ENCODE measurements at places on chromosomes 3 and 15.

- peak; percentile 37 for DNase-seq
Observed at GRCh38 chr3:194306109-194306686, 44.9 kb downstream of the CPN2 start.

DNA sequence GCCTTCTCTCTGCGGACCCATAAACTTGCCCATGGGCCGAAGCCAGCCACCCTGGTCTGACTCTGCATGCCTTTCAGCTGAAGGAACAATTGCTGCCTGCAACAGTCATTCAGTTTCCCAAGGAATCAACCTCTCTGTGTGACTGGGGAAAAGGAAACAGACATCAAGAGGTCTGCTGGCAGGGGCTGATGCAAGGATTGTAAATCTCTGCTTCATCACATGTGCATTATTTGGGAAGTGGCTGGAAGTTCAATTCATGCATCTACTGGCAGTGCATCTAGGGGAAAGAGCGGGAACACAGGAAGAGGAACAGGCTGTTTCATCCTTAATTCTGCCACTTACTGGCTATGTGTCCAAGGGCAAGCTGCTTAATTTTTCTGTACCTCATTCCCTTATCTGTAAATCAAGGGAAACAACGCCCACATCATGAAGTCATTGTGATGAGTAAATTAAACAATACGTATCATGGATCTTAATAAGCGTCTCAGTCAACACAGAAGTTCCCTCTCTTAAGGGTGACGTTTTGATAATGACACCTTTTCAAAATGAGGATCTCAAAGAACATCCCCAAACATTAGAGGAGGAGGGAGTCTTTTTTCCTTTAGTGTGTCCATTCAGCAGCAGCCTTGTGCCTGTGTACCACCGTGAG lies 17.4 kb upstream of the ADPGK start:
- no peak for DNase-seq

- no peak for DNase-seq
Observed at GRCh38 chr15:79031821-79032220, 58.8 kb downstream of the RASGRF1 start.

GRCh38 chr3:176954517-176954916 lies 242.8 kb downstream of the TBL1XR1 start:
- no peak for DNase-seq

GRCh38 chr15:47412136-47412535 lies 305.2 kb upstream of the SEMA6D start:
- DNase-seq, result no peak

DNA sequence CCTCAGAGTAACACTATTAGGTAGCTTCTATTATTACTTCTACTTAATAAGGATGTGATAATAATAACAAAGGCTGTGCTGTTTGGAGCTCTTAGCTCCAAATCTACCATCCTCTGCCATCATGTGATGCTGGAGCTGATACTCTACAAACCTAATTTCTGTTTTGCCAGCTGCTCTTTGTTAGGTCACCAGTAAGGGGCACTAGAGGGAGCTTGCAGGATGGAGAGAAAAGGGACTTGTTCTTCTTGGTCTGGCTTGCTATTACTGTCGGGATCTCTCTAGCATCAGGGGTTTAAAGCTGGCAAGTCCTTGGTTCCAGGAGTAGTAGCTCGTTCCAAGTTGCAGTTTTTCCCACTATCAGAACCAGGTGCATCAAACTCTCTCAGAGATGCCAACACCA lies 194.9 kb upstream of the KBTBD8 start:
- no peak for DNase-seq

- DNase-seq, result no peak
Observed at GRCh38 chr15:90004671-90005070, 3.5 kb downstream of the ZNF710 start.

DNA sequence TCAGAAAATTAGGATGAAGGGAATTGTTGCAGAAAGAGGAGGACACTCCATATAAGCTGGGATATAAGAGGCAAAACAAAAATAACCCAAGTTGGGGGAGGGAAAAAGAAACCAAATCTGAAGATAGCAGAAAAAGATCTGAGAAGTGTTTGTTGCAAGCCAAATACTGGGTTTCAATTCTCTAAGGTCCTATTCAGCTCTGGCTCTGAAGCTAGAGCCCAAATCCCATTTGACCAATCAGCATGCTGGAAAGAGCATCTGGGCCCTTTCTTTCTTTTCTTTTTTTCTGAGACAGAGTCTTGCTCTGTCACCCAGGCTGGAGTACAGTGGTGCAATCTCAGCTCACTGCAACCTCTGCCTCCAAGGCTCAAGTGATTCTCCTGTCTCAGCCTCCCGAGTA lies 17.3 kb downstream of the IGDCC3 start:
- no peak for DNase-seq

DNA sequence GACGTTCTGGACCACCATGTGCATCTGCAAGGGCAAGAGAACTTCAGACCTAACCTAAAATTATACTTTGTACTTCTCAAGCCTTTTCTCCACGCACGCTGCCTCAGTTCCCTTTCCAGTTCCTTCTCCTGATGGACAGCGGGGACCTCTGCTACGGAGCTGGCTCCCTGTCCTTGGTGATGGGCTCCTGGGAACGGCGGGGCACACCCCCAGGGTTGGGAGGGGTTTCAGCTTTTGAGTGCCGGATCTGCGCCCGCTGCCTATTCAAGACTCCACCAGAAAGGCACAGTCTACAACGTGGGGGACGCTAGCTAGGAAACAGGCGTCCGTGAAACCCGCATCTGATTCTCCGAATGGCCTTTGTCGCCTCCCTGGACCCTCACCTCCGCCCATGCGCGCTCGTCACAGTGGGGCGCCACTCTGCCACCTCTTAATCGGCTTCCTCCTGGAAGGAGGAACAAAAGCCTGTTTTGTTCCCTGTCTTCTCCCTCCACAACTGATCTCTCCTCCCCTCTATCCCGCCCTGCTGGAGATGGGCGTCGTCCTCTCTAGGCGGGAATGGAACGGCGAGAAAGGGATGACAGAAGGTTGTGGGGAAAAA lies 2.2 kb downstream of the GPR149 start:
- no peak for DNase-seq

- DNase-seq, result no peak
Observed at GRCh38 chr3:126549861-126550487, 8.8 kb downstream of the C3orf22 start.

DNA sequence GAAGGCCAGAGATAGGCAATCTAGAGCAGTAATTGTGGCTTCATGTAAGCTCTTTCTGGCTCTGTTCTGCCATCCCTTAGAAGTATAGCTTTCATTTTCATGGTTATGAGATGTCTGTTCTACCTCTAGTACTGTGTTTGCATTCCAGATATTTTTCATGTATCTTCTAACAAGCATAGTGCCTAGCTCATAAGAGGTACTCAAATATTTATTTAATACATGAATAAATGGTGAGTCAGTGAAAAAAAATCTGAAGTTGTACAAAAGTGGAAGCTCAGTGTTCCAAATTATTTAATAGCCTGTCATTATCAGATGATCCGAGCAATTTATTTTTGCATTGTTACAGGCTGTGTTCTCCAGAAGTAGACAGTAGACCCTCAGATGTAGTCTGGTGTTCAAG lies 64.3 kb downstream of the OXSM start:
- no peak for DNase-seq

DNA sequence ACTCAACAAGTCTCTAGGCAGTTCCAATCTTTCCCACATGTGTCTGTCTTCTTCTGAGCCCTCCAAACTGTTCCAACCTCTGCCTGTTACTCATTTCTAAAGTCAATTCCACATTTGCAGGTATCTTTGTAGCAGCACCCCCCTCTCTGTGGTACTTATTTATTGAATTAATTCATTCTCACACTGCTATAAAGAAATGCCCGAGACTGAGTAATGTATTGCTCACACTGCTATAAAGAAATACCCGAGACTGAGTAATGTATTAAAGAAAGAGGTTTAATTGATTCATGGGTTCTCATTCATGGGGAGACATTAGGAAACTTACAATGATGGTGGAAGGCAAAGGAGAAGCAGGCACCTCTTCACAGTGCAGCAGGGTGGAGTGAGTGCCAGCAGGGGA lies 1413.8 kb downstream of the SI start:
- no peak for DNase-seq

DNA sequence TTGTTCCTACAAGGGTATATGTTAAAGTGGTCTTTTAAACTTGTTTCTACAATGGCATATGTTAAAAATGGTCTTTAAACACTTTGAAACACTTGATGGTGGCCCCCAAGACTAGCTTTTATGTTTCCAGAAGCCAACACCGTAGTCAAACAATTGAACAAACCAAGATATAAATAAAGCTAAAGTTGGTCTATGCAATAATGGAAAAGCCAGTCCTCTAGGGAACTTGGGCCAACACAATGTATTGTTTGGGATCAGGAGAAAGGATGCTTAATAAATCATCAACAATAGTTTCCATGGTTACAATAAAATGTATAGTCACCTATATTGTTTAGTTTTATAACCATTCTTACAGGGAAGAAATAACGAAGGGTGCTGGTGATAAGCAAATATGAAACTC lies 137.2 kb downstream of the RORA start:
- no peak for DNase-seq

DNA sequence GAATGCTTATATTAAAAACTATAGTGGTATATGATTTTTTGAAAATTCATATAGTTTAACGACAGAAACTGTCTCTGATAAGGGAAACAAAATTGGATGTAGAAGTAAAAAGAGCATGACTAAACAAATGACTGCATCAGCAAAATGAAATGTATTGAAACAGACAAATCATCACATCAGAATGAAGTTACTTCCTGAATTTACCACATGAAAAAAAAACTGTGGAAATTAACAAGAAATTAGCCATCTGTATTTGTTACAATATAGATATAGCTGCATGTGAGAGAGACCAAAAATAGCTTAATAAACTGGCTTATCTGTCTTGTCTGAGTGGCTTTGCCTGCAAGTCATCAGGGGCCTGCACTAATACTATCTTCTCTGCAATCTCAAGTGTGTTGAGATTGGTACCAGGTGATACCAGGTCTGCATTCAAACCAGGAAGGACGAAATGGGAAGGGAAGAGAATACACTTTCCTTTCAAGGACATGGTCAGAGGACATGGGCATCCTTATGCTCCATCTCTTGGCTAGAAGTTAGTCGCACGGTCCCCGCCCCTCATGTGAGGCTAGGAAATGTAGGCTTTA lies 388.7 kb downstream of the GRM7 start:
- DNase-seq, result no peak

DNA sequence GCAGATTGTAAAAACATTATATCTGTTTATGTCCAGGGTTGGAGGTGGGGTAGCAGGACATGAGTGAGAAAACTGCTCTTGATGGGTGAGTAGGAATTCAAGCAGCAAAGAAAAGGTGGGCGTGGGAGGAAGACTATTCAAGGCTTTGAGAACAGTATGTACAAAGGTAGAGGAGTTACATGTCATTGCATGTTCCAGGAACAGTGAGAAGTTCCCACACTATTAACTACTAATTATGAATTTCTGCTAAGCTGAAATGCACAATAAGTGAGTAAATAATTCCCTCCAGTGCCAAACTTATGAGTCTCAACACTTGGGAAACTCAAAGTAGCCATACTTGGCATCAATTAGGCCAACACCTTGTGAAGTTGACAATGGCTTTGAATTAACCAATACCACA lies 80.1 kb downstream of the SRGAP3 start:
- no peak for DNase-seq

- DNase-seq, result no peak
Observed at GRCh38 chr15:95988574-95988887, 342.0 kb upstream of the NR2F2 start.

DNA sequence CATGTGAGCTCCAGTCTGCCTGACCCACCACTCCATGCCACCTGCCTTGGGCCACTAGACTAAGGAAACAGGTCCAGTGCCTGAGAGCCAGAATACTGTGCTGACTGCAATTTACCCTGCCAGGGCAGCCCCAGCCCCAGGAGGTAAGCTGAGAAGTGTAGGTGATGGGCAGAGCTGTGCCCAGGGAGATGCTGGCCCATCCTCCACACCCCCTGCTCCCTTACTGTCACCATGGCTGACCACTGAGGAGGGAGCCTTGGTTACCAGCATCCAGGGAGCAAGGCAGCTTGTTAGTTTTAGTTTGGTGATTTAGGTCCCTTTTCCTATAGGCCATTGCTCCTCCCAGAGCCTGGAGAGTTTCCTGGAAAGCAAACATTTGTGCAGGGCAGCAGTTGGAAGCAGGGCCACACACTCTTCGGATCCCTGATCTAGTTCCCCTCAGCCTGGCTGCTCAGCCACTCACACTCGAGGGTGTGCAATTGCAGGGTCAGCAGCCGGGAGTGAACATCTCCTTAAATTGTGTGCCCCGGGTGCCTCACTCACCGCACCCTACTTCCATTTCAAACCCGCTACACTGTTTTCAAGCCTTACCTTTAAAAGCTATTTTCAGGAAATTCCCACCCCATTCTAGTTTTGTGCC lies 2.0 kb downstream of the GALNT15 start:
- DNase-seq, result no peak

DNA sequence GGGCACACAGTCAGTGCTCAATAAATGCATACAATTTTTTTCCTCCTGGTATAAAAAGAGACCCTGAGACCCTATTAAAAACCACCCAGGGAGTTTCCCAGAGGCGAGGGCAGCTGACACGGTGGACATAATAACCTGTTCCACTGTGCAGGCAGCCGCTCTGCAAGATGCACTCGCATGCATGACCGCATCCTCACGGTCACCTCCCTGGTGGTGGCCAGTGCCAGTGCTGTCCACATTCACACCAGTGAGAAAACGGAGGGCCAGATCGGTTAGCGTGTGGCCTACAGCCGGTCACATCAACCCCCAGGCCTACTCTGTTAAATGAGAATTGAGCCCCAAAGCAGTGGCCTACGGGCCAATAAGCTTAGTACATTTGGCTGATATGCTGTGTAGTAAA lies 24.8 kb downstream of the SH3BP5 start:
- DNase-seq, result no peak

DNA sequence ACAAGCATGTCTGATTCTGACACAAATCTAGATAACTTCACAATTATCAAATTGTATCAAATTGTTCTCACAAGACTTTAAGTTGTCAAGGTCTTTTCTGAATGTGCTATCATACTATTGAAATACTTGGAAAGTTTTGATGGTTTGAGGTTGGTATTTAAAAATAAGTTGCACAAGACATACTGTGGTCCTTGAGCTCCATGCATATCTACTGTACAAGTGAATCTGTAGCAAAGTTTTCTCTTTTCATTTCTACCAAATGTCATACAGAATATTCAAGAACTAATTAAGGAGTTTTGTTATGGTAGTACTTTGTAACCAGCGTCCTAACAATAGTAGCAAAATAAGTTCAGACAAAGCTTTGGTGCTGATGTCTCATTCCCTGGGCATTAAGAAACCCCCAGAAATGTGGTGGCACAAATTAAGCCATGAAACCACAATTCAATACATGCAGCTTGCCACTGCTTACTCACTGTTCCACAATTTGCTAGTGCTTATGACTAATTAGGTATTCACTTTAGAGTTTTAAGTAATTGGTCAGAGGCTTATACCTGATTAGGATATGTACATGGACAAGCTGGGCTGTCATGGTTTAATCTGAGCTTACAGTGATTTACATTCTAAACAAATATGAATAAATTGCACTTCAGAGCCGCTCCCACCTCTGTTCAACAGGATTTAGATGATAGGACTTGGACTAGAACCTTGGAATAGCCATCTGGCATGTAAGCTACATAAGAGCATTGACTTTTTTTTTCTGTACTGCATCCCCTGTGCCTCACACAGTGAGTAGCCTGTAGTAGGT lies 8.8 kb downstream of the TBC1D23 start:
- no peak for DNase-seq

All from activated T-helper 1 cell treated with Interleukin-2 at 50 U/mL for 16 hours (primary cell).